ENCODE measurements at places on chromosomes 1 and 21.
A peak's percentile ranks its signal among the peaks of the same experiment; 100 is the strongest.

- no peak for DNase-seq
These were observed 10.1 kb upstream of the KRTAP13-2 start for GRCh38 chr21:30382201-30382600.

DNA sequence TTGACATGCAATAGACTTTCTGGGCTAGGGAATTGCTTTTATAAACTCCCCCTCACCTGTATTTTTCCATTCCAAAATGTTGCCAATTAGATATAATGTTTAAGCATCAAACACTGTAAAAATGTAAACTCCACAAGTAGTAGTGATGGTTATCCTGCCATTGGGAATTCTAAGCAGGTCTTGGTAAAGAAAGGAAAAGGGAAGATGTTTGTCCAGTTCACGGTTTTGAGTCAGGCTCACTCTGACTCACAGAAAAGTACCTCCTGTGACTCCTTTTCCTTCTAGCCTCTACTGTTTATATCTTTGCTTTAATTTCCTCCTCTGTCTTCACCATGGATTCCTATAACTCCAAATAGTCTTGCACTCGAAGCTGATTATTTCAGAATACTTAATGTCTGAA lies 19.0 kb upstream of the PTPN14 start:
- DNase-seq, result no peak

DNA sequence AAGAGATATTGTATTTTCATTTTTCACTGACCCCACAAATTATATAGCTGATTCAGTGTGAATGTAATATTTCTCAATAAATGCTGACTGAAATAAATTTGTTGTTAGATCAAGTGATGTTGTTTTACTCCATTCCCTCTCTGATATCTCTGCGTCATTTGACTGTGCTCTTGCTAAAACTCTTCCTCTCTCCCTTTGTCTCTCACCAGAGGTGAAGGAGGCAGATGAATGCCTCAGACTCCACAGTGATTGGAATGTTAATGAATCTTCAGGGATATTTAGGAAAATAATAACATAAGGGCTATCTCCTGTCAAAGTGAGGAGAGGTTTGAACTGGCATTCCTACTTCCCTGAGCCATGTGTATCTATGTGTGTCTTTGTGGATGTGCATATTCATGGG lies 3.7 kb downstream of the CD1E start:
- no peak for DNase-seq

GRCh38 chr1:205596876-205597275 lies 34.9 kb downstream of the ELK4 start:
- DNase-seq, result no peak

DNA sequence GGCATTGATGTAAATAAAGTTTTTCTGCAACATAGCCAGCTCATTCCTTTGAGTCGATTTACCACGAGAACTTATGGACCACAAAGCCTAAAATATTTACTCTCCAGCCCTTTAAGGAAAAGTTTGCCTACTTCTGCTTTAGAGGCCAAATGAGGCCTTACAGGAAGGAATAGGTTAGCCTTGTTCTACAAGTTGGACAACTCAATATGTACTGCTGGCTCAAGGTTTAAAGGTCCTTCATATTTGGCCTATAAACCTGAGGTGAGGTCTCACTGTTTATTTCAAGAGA lies 144.5 kb upstream of the DNAH14 start:
- peak; percentile 25 for DNase-seq

GRCh38 chr1:8241417-8242014 lies 76.4 kb upstream of the SLC45A1 start:
- DNase-seq, result no peak

DNA sequence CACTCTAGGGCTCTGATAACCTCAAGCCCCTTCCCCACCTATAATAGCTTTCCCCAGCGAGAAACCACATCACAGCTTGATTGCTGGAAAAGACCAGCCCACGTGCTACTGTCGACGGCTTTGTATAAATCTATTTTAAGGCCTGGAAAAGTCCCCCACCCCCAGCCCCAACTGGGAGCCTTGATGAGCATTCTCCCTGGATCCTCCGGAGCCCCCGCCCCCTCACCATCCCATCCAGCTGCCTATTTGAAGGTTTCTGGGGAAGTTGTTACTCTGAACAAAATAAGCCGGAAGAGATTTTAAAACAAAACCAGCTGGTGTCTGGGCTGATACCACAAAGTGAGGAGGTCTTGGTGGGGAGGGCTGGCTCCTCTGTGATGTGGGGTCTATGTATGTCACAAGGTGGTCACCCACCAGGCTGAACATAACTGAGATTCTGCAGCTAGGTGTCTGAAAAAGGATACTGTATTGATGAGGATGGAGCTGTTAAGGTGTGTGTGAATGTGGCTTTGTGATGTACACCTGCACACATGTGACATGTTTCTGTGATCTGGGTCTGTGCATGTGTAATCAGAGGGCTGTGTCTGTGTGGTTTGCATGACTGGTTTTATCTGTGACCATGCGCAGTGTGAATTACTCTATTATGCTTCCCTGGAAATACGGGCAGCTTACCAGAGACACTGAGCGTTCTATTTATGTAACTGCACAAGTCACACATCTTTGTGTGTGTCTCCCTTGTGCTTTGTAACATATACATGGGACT lies 25.0 kb downstream of the RIMS3 start:
- no peak for DNase-seq

GRCh38 chr1:2499986-2500596 lies 24.0 kb downstream of the PLCH2 start:
- no peak for DNase-seq

DNA sequence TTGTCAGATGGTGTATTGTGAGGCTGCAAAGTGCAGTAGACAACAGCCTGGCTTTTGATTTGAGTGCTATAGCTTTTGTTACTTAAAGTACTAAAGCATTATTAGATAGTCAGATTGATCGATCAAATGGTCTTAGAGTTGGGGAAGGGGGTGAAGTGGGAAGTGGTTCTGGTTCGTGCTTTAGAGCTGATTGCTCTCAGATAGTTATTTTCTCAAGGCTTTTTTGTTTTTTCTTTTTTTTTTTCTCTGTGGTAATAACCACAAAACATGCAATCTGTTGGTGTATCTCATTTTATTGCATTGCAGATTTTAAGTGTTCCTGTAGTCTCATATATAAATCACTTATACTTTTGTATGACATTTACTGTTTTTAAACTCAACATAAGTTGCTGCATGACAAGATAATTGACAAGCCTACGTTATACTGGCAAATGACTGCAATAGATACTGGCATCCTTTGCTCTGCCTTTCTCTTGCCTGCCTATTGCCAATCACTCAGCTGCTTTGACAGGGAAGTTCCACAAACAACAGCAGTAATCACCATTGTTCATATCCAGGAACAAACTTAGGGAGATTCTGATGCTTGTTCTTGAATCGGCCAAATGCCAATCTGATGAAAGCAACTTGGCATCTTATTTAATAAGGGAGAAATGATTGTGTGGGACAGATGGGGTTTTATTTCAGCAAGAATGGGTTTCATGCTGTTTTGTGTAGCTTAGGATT lies 125.0 kb upstream of the B3GALT2 start:
- no peak for DNase-seq

GRCh38 chr1:240362826-240363225 lies 249.1 kb downstream of the GREM2 start:
- no peak for DNase-seq

- no peak for DNase-seq
These were observed 87.9 kb downstream of the SYT2 start for GRCh38 chr1:202622388-202622787.

DNA sequence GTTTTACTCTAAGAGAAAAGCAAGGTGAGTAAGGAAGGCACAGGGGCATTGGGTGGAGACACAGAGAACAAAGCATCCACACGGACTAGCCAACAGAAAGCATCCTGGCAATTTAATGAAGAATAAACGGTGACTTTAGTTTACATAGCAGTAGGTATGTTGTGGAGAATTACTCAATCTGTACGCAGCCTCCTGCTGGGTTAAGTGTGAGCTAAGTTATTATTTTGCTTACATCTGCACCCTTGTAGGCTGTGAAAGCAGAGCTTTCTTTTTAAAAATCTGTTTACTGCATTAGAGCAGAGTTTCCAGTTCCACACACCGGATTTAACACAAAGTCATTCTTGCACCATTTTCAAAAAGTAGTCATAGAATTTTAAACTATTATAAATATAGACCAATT lies 144.5 kb downstream of the AKT3 start:
- no peak for DNase-seq

- no peak for DNase-seq
These were observed 7.5 kb downstream of the SELENOF start for GRCh38 chr1:86906419-86906818.

DNA sequence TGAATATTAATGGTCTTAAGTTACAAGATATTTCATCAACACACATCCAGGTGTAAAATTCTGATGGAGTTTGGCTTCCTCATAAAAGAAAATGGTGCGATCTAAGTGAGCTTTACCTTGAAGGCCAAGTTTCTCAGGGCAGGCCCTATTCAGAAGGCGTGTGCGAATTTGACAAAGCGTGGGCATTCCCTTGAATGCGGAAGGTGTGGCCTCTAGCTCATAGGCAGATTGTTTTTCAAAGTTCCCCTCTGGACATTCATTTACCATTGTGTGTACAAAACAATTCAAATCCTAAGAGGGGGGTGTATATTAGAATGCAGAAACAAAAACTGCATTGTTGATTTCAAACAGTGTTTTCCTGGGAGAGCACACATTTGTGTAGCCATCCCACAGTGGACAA lies 411.9 kb upstream of the PKN2 start:
- DNase-seq, result no peak

DNA sequence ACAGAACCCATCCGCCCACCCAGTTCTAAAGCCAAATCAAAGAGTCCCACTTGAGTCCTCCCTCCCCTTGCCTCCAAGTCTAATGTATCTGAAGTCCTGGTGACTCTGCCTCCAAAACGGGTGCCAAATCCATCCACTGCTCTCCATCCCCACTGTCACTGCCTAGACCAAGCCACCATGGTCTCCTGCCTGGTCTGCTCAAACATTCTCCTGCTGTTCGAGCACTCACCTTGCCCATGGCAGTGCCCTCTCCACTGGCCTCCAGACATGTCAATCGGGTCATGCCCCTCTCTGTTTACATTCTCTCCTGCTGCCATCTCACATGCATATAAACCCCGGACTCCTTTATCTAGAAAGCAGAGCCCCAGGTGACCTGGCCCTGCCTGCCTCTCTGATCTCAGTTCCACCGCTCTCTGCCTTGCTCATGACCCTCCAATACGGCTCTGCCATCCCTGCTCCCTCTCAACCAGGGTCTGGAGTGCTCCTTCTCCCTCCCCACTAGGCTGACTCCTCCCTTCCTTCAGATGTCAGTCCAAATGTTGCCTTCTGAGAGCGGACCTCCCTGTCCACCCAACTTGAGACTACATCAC lies 32.1 kb upstream of the MX1 start:
- no peak for DNase-seq

DNA sequence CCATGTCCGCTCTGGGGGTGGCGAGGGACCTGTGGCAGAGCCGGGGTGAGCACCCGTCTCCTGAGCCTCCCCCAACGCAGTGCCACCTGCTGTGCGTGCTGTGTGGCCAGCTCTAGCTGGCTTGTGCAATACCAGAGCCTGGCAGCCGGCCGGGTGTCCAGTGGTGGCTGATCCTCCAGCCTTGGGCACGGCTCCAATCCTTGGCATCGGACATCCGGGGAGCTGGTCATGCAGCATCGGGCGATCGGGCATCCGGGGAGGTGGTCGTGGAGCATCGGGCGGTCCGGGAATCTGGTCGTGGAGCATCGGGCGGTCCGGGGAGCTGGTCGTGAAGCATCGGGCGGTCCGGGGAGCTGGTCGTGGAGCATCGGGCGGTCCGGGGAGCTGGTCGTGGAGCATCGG lies 8.1 kb downstream of the SLX9 start:
- no peak for DNase-seq

GRCh38 chr1:77900687-77901293 lies 12.4 kb downstream of the NEXN start:
- peak; percentile 5 for DNase-seq

GRCh38 chr1:41637367-41637766 lies 152.9 kb upstream of the EDN2 start:
- DNase-seq, result no peak

DNA sequence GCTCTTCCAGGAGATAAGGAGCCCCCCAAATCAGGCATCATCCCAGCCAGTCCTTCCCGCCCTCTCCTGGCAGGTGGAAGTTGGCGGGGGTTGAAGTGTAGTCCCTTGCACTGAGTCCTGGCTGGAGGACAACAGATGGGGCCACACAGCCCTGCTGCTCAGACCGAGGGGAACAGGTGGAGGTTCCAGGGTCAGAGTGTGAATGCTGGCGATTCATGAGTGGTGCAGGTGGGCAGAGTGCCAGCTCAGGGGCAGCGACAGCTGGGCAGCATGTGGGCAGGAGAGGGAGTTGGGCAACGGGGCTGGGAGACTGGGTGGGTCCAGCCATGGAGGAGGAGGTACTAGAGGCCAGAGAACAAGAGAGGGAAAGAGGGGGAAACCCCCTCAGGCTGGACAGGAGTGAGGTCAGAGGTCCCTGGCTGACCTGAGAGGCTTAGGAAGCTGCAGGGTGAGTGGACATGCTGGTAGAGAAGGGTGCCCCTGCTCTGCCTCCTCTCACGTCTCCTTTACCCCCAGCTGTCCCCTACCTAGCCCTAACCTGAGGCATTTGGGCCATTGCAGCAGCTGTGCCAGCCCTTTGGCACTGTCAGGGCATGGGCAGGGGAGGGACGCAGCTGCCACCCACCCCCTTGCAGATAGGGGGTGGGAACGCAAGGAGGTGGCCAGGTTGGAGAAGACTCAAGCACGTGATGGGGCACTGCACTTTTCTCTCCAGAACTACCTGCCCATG lies 11.3 kb upstream of the ADORA1 start:
- no peak for DNase-seq

DNA sequence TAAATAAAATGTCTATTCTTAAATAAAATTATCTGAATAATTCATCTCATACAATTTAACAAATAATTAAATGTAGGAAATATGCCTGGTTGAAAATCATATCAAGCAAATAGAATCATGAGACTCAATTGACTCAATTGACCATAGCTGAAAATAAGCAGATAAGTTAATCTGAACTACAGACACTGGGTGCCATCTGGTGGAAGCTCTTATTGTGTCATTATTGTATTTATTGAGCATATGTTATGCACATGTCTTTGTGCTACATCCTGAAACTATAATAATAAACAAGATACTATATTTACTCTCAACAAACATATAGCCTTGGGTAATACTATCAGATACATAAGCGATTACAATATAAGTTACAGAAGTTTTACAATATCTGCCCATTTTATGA lies 41.0 kb downstream of the BRINP3 start:
- DNase-seq, result peak; percentile 25

DNA sequence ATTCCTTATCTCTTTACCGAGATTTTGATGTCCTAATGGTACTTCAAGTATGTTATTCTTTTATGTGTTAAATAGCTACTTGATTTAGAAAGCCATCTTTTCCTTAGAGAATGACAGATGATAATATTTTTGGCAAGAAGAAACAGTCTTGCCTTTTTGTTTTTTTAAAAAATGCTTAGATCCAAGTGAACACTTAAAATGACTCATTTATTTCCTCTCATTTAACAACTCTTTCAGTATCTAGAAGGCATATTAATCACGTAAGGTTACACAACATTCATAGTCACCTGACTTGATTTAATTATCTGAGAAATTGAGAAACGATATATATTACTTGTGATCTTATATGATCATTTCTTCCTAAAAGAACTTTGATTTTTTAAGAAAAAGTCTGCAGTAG lies 52.4 kb downstream of the SUCO start:
- DNase-seq, result no peak

- DNase-seq, result no peak
These were observed 380.7 kb downstream of the MATN1 start for GRCh38 chr1:30342535-30343141.

GRCh38 chr1:217586586-217586985 lies 44.3 kb downstream of the GPATCH2 start:
- no peak for DNase-seq
